ENCODE measurements at places on chromosomes 1 and 21.

DNA sequence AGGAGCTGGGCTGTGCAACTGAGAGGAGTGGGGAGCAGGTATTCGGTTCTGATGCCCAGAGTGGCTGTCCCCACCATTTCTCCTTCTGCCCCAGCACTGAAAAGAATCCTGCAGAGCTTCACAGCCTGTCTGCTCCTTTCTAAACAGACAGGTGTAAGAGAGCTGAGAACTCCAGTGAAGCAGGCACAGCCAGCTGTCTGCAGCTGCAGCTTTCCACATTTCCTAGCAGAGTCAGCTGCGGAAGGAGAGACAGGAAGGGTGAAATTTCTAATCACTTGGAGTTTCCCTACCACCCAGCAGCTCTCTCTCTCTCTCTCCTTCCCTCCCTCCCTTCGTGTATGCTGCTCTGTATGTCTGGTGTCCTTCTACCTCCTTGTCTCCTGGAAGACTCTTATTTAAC, 40.5 kb upstream of the GJB5 start:
- no peak for DNase-seq

GRCh38 chr1:10851024-10852013, 54.9 kb upstream of the CASZ1 start:
- no peak for DNase-seq

DNA sequence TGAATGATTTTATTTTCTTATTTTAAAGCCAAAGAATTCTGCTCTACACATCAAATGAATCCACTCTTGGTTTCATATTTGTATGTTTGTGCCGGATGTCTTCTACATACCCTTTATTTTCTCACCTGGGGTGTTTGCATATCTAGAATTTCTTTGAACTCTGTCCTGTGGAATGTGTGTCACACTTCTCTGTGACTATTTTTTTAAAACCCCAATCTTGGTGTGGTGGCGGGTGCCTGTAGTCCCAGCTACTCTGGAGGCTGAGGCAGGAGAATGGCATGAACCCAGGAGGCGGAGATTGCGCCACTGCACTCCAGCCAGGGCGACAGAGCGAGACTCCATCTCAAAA, 35.4 kb downstream of the CENPF start:
- DNase-seq = no peak

GRCh38 chr1:243945727-243946126, 95.7 kb upstream of the AKT3 start:
- no peak for DNase-seq

DNA sequence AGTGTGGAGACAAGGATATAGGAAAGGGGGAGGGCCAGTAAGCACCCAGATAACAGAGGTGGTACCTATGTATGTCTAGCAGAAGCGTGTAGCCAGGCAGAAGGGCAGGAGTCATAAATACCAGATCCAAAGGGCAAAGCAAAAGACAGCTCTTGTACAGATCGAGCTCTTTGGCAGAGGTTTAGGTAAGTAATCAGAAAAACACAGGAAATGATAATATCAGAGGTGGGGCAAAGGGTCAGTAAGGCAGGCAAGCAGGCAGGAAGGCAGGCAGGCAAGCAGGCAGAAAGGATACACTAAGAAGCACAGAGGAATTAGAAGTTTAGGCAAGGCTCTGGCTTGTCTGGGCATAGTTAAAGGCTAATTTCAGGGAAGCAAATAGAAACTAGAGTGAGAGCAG, 22.7 kb upstream of the SLFNL1 start:
- DNase-seq = no peak

- DNase-seq = no peak
Measured at GRCh38 chr1:43337588-43337987, at the start of gene MPL. Gene MPL, plus strand, starts transcription at chr1:43337818. Its CDS starts 31 bp downstream, at chr1:43337849.

Measured in skeletal muscle cell (primary cell).